ENCODE measurements at places on chromosomes 12 and 14.

DNA sequence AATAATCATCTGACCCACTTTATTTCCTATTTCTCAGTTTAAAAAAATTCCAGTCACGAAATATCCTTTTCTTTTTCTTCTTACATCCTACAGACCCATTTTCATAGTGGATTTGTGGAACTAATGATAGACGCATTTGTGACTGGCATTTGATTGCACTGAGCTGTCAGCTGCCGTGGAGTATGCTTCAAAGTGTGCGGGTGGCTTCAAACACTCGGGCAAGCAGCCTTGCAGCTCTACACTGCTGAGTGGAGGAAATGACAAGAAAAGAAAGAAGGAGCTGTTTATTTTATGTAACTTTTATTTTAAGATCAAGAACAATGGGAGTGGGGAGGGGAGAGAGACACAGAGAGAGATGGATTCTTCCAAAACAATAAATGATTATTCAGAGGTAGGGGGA lies 112.8 kb upstream of the NAP1L1 start:
- DNase-seq = no peak

- no peak for DNase-seq
These were observed 249.2 kb downstream of the TRHDE start for GRCh38 chr12:72521326-72521725.

GRCh38 chr14:50920482-50921230 lies 23.6 kb downstream of the PYGL start:
- no peak for DNase-seq

- no peak for DNase-seq
These were observed 8.0 kb downstream of the YY1 start for GRCh38 chr14:100246809-100247428.

GRCh38 chr12:26572137-26572536 lies 260.9 kb downstream of the ITPR2 start:
- no peak for DNase-seq

DNA sequence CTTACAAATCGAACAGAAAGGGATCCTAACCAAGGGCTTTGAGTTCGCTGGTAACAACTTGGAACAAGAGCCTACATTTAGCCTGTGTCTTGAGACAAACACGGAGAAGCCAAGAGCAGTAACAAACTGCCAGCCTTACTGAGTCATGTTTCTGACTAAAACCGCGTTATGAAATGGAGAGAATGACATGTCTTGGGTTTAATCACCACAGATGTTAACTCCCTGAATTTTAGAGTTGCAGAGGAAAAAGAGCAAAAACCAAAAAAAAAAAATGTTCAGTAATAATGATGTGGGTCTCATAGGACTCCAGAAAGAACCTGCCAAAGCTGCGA lies 1.0 kb downstream of the BLTP3B start:
- no peak for DNase-seq

GRCh38 chr12:13075118-13075480 lies 28.4 kb downstream of the GSG1 start:
- DNase-seq = no peak

- DNase-seq = peak; percentile 99
These were observed at the start of gene FMNL3 for GRCh38 chr12:49707128-49707811. FMNL3 (minus strand) TSS chr12:49707405; CDS start chr12:49707180, 225 bp downstream.

GRCh38 chr12:47758584-47758833 lies 171 bp downstream of the RAPGEF3 start:
- no peak for DNase-seq

GRCh38 chr14:105456736-105457617 lies 17.6 kb upstream of the CRIP2 start:
- no peak for DNase-seq

DNA sequence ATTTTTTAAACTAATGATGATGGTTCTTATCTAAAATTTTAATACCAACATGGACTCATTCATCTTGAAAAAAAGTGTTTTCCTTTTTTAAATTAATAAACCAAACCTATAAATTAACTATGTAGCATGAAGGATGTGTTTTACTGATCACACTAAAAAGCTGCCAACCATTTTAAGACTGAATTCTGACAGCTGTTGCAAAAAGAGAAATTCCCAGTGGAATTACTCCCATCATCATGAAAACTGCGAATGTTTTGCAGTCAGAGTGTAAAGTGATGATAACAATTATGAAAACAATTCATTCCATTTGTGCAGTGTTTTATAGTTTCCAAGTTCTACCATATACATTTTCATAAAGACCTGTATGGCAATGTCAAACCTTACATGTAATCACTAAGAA lies 232.8 kb downstream of the SLC2A13 start:
- no peak for DNase-seq

- DNase-seq = no peak
These were observed 113.7 kb upstream of the NCOR2 start for GRCh38 chr12:124680863-124681778.

- DNase-seq = no peak
These were observed 17.7 kb upstream of the PELI2 start for GRCh38 chr14:56100556-56100955.

Data from effector memory CD8-positive, alpha-beta T cell (primary cell).